PC-3 (cell line): ENCODE measurements at places on chromosomes 2 and 18.
A peak's percentile ranks its signal among the peaks of the same experiment; 100 is the strongest.

DNA sequence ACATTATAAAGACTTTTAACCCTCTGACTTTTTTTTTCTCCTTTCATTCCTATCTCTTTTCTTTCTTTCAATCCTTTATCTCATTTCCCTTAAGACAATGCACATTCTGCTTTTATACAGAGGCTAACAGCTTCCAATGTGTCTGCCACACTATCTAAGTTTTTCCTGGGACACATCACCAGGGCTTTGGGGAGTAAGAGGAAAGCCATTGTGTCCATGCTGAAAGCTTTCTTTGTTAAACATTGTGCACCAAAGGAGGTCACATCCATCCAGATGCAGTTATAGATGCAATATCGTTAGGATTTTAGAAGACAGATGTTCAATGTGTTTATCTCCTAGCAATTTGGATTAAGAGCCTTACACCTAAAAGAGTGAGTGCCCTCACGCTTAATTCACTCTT lies 534.1 kb downstream of the CNTNAP5 start:
- DNase-seq: no peak

- no peak for DNase-seq
These were observed 105.5 kb downstream of the BCL2 start for GRCh38 chr18:63213936-63214671.

DNA sequence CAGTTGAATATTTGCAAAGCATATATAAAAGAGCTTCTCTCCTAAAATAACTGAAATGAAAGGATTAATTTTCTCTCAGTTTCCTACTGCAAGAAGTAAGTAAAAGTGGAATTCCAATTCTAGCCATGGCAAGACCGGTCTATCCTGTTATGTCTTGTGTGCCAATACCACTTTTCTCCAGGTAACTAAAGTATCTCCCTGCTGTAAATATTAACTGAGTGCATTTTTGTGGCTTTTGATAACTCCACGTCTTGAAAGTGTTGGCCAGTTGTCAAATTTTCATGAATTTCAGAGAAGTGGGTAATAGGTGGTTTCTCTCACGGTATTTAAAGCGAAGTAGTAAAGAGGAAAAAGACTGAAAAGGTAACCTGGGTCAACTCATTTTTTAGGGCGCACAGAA lies 225.9 kb downstream of the NEDD4L start:
- DNase-seq: peak; percentile 97

- DNase-seq: no peak
These were observed 414.7 kb downstream of the LPIN1 start for GRCh38 chr2:12161085-12161484.

DNA sequence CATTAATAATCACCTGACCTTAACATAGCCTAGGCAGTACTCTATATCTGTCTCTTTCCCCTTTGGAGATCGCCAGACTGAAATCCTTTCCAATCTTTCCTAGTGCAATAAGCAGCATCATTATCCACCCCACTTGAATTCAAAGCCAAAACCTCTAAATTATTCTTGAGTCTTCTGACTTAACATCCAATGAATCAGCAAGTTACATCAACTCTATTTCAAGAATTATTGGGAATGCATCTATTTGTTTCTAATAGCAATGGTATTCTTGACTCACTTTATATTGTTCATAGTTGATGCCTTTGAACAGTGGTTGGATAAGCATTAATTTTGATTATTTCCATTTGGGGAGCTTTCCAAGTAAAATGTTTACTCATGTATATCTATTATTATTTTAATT lies 144.8 kb downstream of the ZNF804A start:
- DNase-seq: no peak

DNA sequence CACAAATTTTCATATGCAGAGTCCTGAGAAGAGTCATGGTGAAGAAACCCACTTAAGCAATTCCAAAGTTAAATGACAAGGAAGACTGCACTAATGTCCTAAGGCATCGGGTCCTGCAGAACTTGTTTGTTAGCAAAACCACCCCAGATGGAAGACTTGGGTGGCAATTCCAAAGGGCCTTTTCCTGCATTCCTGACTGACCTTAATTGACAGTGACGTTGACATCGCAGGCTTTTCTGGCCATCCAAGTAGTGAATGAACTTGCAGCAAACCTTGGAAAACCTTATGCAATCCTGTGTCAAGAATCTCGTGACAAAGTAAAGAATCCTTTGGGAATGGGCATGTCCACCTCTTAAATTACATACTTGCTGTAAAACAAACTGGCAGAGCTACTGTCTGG lies 112.5 kb upstream of the SH3BP4 start:
- no peak for DNase-seq

- peak; percentile 55 for DNase-seq
These were observed 95.9 kb upstream of the MBOAT2 start for GRCh38 chr2:9099341-9099751.

DNA sequence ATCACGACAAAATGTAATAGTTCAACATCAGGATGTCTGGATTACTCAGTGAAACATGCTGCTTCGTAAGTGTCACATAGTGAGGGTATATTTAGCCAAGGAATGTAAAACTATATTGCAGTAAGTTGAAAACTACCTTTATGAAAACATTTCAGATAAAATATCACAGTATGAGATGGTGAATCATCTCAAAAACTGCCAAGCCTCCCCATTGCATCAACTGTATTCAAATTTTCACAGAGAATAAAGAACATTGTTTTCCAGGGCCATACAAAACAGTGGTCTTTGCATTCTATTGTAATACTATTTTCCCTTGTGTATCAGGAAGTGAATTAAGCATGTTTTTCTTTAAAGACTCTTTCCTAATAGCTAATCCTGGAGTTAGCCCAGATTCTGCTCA lies 47.6 kb upstream of the MSTN start:
- DNase-seq: no peak

GRCh38 chr2:240456447-240457222 lies 21.2 kb downstream of the GPC1 start:
- no peak for DNase-seq

- DNase-seq: no peak
These were observed 81.0 kb downstream of the KLHL29 start for GRCh38 chr2:23465936-23466335.

GRCh38 chr18:73647391-73647790 lies 500.2 kb downstream of the FBXO15 start:
- DNase-seq: no peak

GRCh38 chr2:239821694-239822075 lies 203.5 kb downstream of the NDUFA10 start:
- DNase-seq: no peak

GRCh38 chr2:67295851-67296250 lies 101.3 kb upstream of the ETAA1 start:
- peak; percentile 50 for DNase-seq

GRCh38 chr2:30654404-30654803 lies 152.8 kb downstream of the CAPN13 start:
- no peak for DNase-seq

- DNase-seq: no peak
These were observed 812.9 kb upstream of the ACVR2A start for GRCh38 chr2:147031897-147032296.

- DNase-seq: no peak
These were observed 23.8 kb downstream of the ACYP2 start for GRCh38 chr2:54139210-54139609.

GRCh38 chr18:58299936-58300335 lies 255.9 kb downstream of the NEDD4L start:
- DNase-seq: no peak

DNA sequence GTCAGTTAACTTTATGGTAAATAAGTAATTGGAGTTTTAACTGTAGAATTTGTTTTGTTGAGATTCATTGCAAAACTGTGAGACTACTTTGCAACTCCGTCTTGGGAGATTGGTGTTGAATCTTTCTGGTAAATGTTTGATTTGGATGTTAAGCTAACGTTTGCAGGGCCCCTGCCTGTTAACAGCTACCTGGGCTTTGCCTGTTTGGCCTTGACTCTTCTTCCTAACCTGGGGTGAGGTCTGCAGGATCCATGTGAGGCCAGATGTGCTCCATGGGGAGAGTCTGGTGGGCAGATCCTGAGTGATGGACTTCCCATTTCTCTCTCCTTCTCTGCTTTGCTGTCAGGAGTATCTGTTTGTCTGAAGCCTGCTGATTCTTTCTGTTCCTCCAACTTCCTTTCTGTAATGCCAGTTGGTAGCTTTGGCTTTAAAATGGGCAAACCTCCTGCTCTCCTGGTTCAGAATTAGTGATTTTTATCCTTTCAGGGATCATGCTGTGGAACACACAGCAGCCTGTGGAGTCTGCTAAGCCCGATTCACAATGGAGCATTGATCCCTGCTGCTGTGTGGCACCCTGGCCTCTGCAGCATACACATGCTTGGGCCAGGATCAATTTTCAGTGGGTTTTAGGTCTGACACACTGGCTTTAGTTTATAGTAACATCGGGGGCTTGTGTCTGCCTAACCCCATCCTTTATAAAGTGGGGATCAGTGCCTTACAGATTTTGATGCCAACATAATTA lies 36.3 kb downstream of the PTPRM start:
- no peak for DNase-seq

DNA sequence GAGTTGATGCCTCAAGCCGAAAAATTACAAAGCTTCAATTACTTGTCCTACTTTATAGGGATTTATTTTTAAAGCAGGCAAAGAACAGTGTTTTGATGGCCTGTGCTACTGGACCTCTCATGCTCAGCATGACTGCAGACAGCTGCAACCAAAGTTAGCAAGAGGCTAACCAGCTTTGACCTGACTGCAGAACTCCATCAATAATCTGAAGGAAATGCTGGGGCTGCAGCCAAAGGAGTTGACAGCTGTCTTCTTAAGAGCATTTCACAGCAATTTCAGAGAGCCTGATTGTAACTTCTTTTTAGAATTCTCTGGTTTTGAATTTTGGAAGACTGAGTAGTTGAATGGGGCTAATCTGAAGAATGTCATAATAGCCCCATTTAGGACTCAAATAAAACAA lies 46.5 kb upstream of the SESTD1 start:
- no peak for DNase-seq

DNA sequence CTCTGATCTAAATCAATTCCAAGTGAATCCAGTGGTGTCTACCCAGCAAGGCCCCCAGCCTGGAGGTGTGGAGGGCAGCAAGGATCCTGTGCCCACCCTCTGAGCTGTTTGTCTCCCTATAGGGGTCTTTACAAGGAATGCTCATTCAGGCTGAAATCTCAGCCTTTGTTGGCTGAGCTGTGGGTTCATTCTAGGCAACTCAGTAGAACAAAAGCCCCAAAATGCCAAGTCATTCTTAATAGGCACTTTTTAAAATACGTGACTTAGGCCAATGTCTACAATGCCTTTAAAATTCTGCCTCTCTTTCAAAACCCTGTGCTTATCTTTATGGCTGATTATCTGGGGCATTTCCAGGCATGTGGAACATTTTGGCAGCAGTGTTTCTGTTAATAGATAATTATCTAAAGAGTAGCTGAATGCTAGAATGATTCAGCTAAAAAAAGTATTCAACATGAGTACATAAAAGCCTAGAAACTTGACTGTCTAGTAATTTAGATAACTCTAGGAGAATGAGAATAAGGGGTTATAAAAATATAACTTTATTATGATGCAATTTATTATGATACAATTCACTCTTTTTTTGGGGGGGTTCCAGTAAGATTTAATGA lies 7.4 kb downstream of the UGT1A6 start:
- peak; percentile 81 for DNase-seq

DNA sequence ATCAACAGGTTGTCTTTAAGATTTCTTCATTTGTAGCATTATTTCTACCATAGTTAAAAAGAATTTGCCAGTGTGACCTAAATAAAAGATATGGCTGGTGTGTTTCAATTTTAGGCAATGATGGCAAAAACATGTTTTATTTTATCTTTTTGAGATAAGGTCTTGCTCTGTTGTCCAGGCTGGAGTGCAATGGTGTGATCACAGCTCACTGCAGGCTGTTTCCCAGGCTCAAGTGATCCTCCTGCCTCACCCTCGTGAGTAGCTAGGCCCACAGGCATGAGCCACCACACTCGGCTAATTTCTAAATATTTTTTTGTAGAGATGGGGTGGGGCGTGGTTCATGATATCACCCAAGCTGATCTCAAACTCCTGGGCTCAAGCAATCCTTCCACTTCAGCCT lies 47.0 kb upstream of the COBLL1 start:
- no peak for DNase-seq

- no peak for DNase-seq
These were observed 127.5 kb downstream of the GLI2 start for GRCh38 chr2:120863146-120863545.

DNA sequence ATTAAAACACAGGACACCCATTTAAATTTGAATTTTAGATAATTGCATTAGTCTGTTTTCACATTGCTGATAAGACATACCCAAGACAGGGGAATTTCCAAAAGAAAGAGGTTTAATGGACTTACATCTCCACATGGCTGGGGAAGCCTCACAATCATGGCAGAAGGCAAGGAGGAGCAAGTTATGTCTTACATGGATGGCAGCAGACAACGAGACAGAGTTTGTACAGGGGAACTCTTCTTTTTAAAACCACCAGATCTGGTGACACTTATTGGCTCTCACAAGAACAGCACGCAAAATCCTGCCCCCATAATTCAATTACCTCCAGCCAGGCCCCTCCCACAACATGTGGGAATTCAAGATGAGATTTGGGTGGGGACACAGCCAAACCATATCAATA lies 79.8 kb upstream of the SMAD2 start:
- DNase-seq: no peak

- DNase-seq: peak; percentile 76
These were observed 229.5 kb upstream of the ZC3H15 start for GRCh38 chr2:186256540-186256939.

DNA sequence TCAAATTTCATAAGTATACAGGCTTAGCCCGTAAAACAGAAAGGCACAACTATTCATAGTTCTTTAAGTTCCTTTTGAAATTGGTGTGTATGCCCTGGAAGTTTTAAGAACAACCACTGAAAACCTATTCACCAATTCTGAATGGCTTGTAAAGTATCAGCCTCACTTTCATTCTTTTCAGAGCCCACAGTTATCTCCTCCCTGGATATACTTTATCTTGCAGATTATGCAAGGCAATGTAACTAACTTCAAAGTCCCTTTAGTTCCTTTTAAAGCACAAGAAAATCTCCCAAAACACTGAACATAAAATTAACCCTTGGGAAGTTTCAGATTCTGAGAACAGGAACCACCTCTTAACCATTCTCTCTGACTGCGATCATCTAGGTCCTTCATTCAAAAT lies 1.1 kb downstream of the STRN start:
- no peak for DNase-seq

DNA sequence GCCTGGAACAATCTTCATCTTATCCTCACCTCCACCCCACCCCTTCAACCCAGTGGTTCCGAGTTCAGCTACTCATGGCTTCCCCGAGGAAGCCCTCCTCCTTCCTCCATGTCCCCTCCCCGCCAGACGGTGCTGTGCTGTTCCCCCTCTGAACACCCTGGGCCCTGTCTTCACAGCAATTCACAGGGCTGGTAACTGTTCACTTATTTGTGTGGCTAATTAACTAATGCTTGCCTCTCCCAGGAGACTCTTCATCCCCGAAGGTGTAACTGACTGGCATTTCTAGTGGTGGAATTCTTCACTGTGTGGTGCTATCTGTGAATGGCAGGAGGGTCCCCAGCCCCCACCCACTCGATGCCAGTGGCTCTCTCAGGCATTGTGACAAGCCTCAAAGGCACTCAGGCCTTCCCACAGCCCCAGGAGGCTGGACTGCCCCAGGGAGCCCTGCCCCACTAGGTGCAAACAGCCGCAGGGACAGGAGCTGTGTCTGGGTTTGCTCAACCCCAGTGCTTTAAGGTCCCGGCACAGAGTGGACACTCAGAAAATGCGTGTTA lies 133.7 kb upstream of the ID2 start:
- no peak for DNase-seq
